Kidney (tissue), 22 donors: ENCODE measurements at places on chromosomes 6 and 20. TPM values are rescaled to one million over a fixed set of nuclear protein-coding genes. Genes with fewer than 3 reads are reported as not detected.

GRCh38 chr6:138645976-138646640, 127.5 kb upstream of the CCDC28A start:
- no peak for DNase-seq

DNA sequence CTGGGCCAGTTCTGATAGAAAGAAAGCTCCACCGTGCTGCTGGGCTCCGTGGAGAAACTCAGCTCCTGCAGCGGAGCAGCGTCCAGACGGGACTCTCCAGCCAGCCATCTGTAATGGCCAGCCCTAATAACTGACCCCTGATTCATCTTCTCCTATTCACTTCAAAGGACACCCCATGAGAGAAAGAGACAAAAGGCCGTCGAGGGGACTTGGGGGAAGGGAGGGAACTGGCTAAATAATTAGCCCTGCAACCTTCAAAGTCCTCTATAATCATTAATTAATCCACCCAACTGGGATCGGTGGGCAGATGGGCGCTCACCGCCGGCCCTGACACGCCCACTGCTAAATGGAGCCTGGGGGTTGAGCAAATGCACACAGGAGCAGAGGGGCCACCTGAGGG, 512.4 kb downstream of the CD83 start:
- peak; percentile 55 for DNase-seq

PTCRA gene
- not detected for polyA plus RNA-seq

DNA sequence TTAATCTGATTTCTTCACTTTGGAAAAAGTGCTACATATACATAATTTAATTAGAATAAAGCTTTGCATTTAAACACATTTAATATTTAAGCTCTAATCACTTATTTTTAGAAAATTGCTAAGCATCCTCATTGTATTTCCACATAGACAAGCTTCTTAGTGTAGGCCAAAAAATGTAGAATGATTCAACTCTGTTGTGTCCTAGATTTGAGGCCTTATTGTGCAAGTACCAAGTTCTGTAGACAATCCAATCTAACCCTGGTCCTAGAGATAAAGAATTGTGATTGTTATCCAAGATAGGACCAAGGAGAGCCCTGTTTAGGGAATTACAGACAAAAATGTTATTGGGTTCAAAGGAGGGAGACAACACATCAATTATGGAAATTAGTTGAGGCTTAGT, 27.6 kb downstream of the MRAP2 start:
- no peak for DNase-seq

DNA sequence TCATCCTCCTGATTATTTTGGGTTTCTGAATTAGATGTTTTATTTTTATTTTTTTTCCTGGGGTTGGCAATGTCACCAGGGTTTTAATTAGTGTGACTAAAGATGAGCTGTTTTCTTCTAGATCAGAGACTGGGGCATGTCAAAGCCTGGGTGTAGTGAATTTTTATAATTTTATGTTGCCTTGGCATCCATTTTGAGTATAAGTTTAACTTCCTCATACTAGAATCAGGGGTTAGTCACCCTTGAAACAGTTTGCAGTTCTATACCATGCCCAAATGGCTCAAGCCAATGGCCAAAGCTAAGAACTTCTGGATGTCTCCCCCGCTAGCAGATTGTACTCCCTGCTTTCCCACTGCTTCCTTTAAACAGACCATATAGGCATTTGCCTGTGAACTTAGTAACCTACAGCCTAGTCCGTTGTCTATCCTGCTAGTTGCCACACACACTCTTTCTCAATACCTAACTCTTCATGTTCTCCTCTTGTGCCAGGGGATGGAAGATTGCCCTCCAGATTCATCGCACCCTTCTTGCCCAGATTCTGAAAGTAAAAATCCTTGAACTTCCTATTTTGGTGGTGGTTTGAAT, 54.5 kb downstream of the KIAA0408 start:
- DNase-seq, result no peak

BCAS1 gene
- polyA plus RNA-seq, result 1.1 TPM
